A549 treated with Hydrocortisone at 1 μM for 4 hours (cell line): ENCODE measurements at places on chromosomes 4 and X. TPM values are rescaled to one million over a fixed set of nuclear protein-coding genes. Genes with fewer than 3 reads are reported as not detected.

Gene SLC6A14
- total RNA-seq, result not detected in 5 replicates

Gene FAM3A
- 38.0 to 44.6 TPM (median 42.6 TPM) in 5 replicates for total RNA-seq

Gene SERTM2
- total RNA-seq, result not detected in 5 replicates

Gene TSPAN6
- 36.5 to 46.4 TPM (median 40.9 TPM) in 5 replicates for total RNA-seq

Gene EXOC1L
- total RNA-seq, result not detected in 5 replicates

Gene HTN1
- not detected in 5 replicates for total RNA-seq

Gene PHEX
- total RNA-seq, result 0.31 to 0.42 TPM (median 0.35 TPM) in 5 replicates

Gene F9
- total RNA-seq, result not detected in 5 replicates

Gene BST1
- 15.5 to 17.8 TPM (median 16.3 TPM) in 5 replicates for total RNA-seq

Gene SYP
- 2.5 to 2.9 TPM (median 2.8 TPM) in 5 replicates for total RNA-seq

Gene MED14
- 18.3 to 23.5 TPM (median 21.1 TPM) in 5 replicates for total RNA-seq

Gene SPANXN3
- total RNA-seq, result not detected in 5 replicates

Gene UGT2B17
- not detected in 5 replicates for total RNA-seq

Gene LYAR
- total RNA-seq, result 25.7 to 31.9 TPM (median 28.1 TPM) in 5 replicates

Gene CXCL11
- 0.10 to 0.33 TPM (median 0.21 TPM) in 5 replicates for total RNA-seq

Gene CSAG1
- total RNA-seq, result 0.17 to 0.40 TPM (median 0.17 TPM) in 3 of 5 replicates, not detected in the others

Gene RAB40A
- 0.06 TPM in 3 of 5 replicates, not detected in the others for total RNA-seq

Gene GPR78
- total RNA-seq, result 0.05 to 0.14 TPM in 2 of 5 replicates, not detected in the others

Gene CTAG1A
- total RNA-seq, result not detected in 5 replicates

Gene ADGRG2
- total RNA-seq, result 9.3 to 12.1 TPM (median 11.5 TPM) in 5 replicates

Gene CXCL5
- 27.5 to 37.7 TPM (median 31.5 TPM) in 5 replicates for total RNA-seq

Gene AKAP4
- total RNA-seq, result 0.10 TPM in 1 of 5 replicates, not detected in the others

Gene ZNF711
- 0.52 to 0.99 TPM (median 0.83 TPM) in 5 replicates for total RNA-seq

Gene TCP11X2
- total RNA-seq, result not detected in 5 replicates

Gene NSG1
- total RNA-seq, result 8.1 to 12.2 TPM (median 11.0 TPM) in 5 replicates

Gene NLRP2B
- total RNA-seq, result not detected in 5 replicates

Gene OPRPN
- not detected in 5 replicates for total RNA-seq

Gene ZFP92
- total RNA-seq, result 0.52 to 0.62 TPM (median 0.56 TPM) in 5 replicates

Gene MGAT4D
- not detected in 5 replicates for total RNA-seq

Gene ZNF157
- 0.05 TPM in 1 of 5 replicates, not detected in the others for total RNA-seq

Gene FATE1
- total RNA-seq, result not detected in 5 replicates

Gene SH3BP2
- total RNA-seq, result 2.2 to 4.7 TPM (median 4.1 TPM) in 5 replicates

Gene ANK2
- total RNA-seq, result 0.71 to 1.6 TPM (median 0.75 TPM) in 5 replicates

Gene CNGA2
- not detected in 5 replicates for total RNA-seq

Gene ACE2
- 0.05 to 0.06 TPM in 2 of 5 replicates, not detected in the others for total RNA-seq

Gene IL3RA
- total RNA-seq, result 0.16 to 0.23 TPM (median 0.22 TPM) in 5 replicates

Gene BMPR1B
- total RNA-seq, result 4.7 to 8.3 TPM (median 6.3 TPM) in 5 replicates

Gene SCML1
- total RNA-seq, result 5.0 to 6.7 TPM (median 5.7 TPM) in 5 replicates

Gene MMAA
- 1.0 to 1.8 TPM (median 1.3 TPM) in 5 replicates for total RNA-seq

Gene CENPU
- total RNA-seq, result 21.0 to 25.0 TPM (median 23.4 TPM) in 5 replicates

Gene HSFX1
- total RNA-seq, result 0.13 to 0.35 TPM (median 0.31 TPM) in 5 replicates

Gene UGT2B11
- 0.09 to 0.17 TPM (median 0.10 TPM) in 5 replicates for total RNA-seq

Gene AMER1
- 2.0 to 3.2 TPM (median 2.6 TPM) in 5 replicates for total RNA-seq

Gene TENM3
- total RNA-seq, result 0.92 to 1.6 TPM (median 1.5 TPM) in 5 replicates

Gene CT47B1
- not detected in 5 replicates for total RNA-seq

Gene GAGE12H
- total RNA-seq, result not detected in 5 replicates

Gene STOX2
- 2.1 to 3.3 TPM (median 2.4 TPM) in 5 replicates for total RNA-seq

Gene SYNPO2
- 0.68 to 1.1 TPM (median 1.0 TPM) in 5 replicates for total RNA-seq

Gene RAI2
- 0.13 to 0.33 TPM (median 0.22 TPM) in 5 replicates for total RNA-seq

Gene NPY1R
- 0.08 to 0.17 TPM (median 0.12 TPM) in 4 of 5 replicates, not detected in the other for total RNA-seq

Gene ITGB1BP2
- total RNA-seq, result 0.84 to 1.1 TPM (median 0.90 TPM) in 5 replicates

Gene P2RY8
- 0.02 to 0.06 TPM (median 0.05 TPM) in 3 of 5 replicates, not detected in the others for total RNA-seq

Gene CFAP47
- 0.02 TPM in 1 of 5 replicates, not detected in the others for total RNA-seq

Gene EIF4E
- 71.3 to 147 TPM (median 72.5 TPM) in 5 replicates for total RNA-seq

Gene IL13RA2
- total RNA-seq, result 0.08 to 0.09 TPM in 2 of 5 replicates, not detected in the others
